NCI-H187 treated with DMSO at 0.1 percent for 48 hours (cell line): ENCODE measurements at places on chromosomes 1 and 21.

GRCh38 chr1:92485381-92486250, 1.1 kb downstream of the GFI1 start:
- DNase-seq, result no peak

GRCh38 chr21:18041012-18041411, 203.6 kb upstream of the CHODL start:
- DNase-seq, result no peak

- no peak for DNase-seq
Measured at GRCh38 chr1:111270771-111271463, 19.7 kb upstream of the CHIA start.

- DNase-seq, result no peak
Measured at GRCh38 chr1:193216920-193217319, 30.5 kb upstream of the B3GALT2 start.
